Sciatic nerve (tissue), 2 donors: ENCODE measurements at places on chromosomes 5 and 9.

- DNase-seq, result no peak
These were observed 2.1 kb upstream of the IRX4 start for GRCh38 chr5:1884678-1885403.

DNA sequence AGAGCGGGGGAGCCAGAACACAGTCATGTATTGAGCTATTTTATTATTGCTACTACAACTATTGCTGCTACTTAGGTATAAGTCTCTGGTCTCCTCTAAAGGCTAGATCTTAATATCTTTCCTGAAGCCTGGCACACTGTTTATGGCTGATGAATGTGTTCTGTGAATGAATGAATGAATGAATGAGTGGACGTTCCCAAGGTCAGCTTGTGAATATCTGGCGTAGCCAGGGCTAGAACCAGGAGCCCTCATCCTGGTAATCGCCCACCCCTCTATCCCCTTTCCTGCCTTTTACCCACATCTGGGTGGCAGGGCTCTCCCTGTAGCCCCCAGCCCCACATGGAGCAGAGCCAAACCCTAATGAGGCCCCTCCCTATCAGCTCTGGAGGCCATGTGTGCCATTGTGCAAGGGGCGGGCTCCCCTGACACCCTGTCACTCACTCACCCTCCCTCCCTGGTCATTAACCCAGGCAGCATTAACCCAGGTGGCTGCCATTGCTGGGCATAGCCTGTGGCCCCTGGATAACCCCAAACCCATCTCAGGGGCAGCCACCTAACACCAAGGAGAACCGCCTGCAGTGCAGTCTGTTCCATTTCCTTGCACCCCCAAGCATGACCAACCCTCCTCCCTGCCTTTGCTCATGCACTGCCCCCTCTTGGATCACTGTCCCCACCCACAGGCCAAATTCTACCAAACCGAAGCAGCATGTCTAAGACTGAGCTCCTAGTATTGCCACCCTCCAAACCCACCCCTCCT, 2.0 kb upstream of the AKNA start:
- DNase-seq, result no peak

- no peak for DNase-seq
These were observed 20.3 kb downstream of the MED27 start for GRCh38 chr9:132059361-132059760.

- DNase-seq, result no peak
These were observed 38.1 kb upstream of the JAK2 start for GRCh38 chr9:4946937-4947336.

DNA sequence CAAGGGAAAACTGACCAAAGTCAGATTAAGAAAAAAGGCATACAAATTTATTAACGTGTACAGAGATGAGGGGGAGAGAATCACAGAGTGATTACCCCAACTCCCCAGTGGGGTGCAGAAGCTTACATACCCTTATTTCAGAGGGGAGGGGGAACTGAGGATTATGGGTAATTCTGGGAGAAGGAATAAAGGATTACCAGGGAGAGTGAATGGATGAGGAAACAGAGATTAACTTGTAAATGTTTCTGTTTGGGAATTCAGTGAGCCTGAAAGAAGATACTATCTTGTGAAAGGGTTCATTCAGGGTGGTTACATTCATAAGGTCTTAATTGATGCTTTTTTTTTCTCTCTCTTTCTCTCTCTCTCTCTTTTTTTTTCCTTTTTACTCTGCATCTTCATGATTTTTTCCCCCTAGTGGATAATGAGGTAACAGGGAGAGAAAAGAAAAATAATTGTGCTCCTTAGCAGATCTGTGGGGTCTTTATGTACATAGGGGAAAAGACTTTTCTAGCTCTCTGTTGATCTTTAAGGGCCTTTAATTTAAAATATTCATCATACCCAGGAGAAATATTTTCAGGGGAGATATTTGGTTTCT, 49.4 kb downstream of the TARS1 start:
- DNase-seq, result no peak

DNA sequence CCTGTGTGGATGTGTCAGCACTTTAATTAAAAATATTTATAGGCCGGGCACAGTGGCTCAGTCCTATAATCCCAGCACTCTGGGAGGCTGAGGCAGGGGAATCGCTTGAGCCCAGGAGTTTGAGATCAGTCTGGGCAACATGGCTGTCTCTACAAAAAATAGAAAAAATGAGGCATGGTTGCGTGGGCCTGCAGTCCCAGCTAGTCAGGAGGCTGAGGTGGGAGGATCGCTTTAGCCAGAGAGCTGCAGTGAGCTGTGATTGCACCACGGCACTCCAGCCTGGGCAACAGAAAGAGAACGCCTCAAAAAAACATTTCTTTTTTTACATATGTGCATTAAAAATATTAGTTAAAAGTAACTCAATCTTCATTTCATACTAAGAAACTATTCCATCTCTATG, 6.2 kb downstream of the TBC1D9B start:
- DNase-seq, result no peak

DNA sequence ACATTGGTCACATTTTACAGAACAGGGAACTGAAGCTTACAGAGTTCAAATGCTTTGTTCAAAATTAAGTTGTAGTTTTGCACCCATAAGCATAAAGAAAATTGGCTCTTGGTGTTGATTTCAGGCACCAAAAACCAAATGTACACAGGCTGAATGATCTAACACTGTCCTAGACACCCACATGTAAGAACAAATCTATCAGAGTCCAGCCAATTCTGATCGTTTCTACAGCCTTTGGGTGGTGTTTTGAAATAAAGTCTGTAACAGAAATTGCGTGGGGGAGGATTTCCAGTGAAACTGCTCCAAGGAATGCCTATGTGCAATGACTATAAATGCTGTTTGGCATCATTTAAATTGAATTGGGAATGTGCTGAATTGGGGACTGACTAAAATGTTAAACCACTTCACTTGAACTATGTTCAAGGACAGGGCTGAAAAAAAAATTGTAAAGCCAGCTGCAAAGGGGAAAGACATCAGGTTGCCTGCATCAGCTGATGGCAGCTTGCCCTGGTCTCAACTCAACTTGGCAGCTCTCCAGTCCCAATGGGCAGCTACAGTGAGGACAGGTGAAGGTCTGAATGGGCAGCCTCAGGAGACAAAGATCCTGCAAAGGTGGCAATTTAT, 92.2 kb upstream of the TRPC7 start:
- DNase-seq, result no peak

DNA sequence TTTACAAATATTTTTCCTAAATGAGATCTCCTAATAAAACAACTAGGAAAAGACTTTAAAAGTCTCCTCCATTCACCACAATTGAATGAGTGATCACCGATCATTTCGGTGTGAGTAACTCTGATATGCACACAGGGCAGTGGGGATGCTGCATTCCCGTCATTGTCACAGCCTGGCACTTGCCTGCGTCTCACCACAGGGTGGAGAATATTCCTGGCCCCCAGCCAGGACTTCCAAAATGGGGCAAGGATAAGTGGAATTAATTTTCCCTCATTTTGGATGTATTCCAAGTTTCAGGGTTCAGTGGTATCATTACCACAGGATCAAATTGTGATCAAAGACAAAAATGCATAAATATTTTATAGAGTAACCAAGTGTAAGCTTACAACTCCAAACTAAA, 107.1 kb downstream of the CTNND2 start:
- DNase-seq, result no peak

DNA sequence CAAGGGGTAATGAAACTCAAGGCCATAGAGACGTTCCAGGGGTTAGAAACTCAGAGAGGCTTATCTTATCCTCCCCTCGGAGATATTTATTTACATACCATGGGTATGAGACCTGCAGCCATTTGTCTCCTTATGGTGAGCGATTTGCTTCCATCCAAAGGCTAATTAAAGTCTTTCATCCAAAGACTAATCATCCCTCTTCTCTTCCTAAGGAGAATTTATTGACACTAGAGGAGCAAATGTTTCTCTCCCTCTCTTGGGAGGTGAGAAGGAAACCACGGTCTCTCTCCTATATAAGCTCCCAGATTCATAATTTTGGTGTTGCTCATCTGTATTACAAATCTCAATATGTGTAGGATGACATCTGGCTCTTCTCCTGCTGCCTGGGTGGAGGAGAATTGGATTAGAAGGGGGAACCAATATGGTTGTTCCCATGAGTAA, 31.0 kb upstream of the RPS23 start:
- DNase-seq, result no peak

- no peak for DNase-seq
These were observed 360.6 kb downstream of the ARRDC3 start for GRCh38 chr5:91022518-91022917.

DNA sequence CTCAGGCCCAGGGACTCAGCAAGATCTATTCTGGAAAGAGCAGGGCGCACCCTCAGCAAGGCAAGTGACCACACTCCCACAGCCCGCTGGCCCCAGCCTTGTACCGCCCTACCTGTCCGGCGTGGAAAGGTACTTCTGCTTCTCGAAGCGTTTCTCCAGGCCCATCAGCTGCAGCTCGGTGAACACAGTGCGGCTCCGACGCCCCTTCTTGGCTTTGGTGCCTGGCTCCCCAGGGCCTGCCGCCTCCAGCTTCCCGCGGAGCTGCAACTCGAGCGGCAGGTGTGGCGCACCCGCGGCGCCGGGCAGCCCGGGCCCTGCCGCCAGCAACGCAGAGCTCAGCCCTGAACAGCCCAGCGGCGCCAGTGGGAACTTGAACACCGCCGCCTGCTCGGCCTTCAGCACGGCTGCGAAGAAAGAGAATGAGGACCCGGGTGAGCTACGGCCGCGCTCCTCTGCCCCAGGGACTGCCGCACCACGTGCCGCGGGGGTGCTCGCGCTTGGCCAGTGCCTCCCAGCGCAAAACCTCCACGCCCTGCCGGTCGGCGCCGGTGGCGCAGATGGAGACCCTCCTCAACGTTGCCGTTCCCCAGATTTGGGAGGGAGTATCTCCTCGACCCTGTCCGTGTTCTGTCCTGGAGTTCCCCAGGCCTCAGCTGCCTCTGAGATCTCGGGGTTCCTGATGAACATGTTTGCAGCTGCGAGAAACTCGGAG, 2.2 kb downstream of the BARX1 start:
- DNase-seq, result no peak

DNA sequence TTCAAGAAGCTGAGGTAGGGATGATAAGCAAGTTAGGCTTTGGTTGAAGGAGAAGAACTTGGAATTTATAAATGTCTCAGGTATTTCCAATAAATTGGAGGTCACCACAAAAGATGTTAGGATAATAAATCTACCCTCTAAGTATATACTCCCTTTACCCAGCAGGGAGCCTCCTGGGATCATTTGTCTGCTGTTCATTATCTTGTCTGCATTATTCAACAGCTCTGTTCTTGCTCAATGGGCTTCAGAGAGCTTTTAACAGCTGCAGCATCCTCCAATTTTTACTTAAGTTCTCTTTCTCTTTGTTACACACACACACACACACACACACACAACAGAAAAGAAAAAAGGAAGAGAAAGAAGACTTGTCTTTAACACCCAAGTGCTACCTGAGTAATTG, 51.7 kb upstream of the VPS13A start:
- no peak for DNase-seq

DNA sequence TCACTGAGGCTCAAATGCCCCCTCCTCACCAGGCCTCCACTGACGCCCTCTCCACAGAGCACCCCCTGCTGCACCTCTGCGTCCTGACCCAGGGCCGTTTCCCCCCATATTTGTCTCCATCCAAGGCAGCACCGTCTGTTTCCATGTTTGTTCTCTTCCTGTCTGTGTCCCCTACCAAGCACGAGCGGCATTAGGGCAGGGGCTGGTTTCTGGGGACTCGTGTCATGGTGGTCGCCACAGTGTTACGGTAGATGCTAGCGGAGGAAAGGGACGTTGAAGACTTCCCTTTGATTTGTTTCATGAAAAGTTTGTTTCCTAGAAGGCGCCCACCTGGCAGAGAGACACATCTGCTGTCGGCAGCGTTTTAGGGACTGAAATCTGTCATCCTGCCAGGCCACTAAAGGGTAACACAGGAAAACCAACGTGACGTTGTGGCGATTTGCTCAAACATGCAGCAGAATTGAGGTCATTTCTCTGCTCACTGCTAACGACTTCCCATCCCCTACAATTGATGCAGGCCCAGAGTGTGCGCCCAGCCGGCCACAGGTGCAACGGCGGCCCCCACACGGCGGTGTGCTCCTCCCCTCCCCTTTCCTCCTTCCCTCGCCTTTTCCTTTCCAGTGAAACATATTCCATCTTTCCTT, 79.3 kb upstream of the IRX4 start:
- no peak for DNase-seq

DNA sequence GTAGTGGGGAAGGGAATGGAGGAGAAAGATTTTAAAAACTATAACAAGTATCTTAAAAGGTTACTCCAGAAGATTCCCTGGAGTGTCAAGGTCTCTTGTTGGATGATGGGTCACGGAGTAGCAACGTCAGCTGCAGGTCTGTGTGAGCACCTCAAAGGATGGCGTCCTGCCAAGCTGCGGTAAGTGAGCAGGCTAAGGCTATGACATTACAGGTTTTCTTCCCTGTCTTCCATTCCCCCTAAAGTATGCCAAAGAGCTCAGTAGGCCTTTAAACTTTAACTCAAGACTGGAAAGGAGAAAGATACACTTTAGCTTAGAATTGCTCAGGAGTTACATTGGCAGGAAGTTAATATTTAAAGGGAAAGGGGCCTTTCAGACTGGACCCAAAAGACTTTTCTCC, 17.5 kb downstream of the SPOCK1 start:
- DNase-seq, result no peak

DNA sequence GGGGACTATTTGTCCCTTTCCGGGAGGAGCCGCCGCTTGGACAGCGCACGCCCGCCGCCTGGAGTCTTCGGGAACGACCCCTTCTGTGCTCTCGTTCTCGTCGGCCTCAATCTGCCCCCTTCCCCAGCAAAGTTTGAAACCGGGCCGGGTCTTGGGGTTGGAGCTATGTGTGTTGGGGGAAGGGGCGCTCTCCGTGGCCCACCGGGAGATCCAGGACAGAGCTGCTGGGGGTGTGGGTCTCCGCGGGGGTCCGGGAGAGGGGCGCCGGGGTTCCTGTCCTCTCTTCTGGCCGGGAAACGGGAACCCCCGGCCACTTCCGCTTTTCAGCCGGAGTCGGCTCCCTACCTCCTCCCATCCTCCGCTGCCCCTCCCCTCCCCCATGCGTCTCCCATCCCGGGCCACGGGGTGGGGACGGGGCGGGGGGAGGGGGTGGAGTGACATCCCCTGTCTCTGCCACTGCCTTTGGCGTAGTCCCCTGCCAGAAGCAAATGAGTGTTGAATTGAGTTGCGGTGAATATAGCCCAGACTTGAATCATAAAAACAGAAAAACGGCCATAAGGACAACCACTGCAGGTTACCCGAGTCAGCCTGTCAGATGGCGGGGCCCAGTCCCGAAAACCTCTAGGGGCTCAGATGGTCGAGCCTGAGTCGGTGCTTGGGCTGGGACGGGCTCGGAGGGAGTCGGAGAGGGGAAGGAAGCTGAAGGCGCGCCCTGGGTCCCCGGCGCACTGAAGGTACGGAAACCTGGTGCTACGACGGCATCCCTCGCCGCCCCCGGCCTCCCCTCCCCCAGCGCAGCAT, 1.1 kb downstream of the CPLX2 start:
- DNase-seq, result no peak
